ENCODE measurements at places on chromosomes 4 and X. TPM values are rescaled to one million over a fixed set of nuclear protein-coding genes. Genes with fewer than 3 reads are reported as not detected.
A peak's percentile ranks its signal among the peaks of the same experiment; 100 is the strongest.

The VSIG4 gene
- 0.60 TPM for total RNA-seq

The FAM47A gene
- not detected for total RNA-seq

The ADGRG2 gene
- not detected for total RNA-seq

The BRS3 gene
- not detected for total RNA-seq

The PTPN13 gene
- 36.1 TPM for total RNA-seq

The S100P gene
- 3.8 TPM for total RNA-seq

The ATOH1 gene
- total RNA-seq = not detected

DNA sequence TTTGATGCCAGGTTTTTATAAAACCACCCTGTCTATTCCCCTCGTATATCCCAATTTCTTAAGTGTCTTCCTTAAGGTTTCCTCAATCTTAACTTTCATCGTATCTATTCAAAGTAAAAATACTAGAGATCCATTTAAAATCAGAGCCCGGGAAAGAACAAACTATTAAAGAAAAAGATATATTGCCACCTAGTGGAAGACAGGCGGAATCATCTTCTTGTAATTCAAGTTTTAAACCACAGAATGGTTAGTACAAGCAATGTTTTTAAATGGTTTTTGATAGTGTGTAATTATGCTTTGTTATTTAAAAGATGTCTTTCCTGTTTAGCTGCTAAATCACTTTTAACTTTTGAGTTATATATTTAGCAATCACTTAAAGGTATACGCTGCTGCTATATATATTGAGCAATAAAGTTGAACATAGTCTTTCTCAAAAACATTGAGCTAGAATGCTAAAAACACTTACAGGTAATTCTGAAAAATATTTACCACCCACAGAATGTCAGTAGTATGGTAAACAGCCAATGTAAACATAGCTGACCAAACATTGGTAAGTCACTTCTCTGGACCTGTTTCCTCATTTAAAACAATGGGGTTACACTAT lies 18.2 kb downstream of the PRDM8 start:
- H3K4me1 ChIP-seq = peaks cover 2% of the 10 kb centered on the region
- H3K27ac ChIP-seq = no peak overlapping the region
- peaks cover 25% of the 10 kb centered on the region for H3K27me3 ChIP-seq
- no peaks in the 10 kb centered on the region for H3K36me3 ChIP-seq
- no peak for DNase-seq

DNA sequence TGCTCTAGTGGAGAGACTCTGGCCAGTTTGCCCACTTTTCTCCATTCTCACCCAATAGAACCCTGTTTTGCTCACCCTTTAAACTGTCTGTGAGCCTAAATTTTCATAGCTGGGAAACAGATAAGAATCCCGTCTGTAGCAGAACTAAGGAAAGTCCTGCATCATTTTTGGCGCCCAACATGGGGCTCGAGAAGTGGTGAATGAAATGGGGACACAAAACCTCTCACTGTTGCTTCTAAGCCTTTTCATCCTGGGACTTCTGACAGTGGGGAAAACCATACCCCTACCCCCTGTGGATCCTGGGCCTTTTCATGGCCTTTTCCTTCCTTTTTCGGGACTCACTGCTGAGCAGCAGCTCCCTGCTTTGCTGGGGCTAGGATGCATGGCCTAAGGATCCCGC lies 189.9 kb downstream of the INPP4B start:
- H3K4me1 ChIP-seq = no peaks in the 10 kb centered on the region
- no peak overlapping the region for H3K4me3 ChIP-seq
- H3K36me3 ChIP-seq = peaks cover 2% of the 10 kb centered on the region
- no peaks in the 10 kb centered on the region for H3K27me3 ChIP-seq

- H3K36me3 ChIP-seq = no peaks in the 10 kb centered on the region
- no peaks in the 10 kb centered on the region for H3K4me1 ChIP-seq
- H3K27me3 ChIP-seq = peaks cover 7% of the 10 kb centered on the region
- no peak for DNase-seq
- H3K4me3 ChIP-seq = no peak overlapping the region
These were observed 101.5 kb downstream of the MGST2 start for GRCh38 chr4:139767168-139767567.

DNA sequence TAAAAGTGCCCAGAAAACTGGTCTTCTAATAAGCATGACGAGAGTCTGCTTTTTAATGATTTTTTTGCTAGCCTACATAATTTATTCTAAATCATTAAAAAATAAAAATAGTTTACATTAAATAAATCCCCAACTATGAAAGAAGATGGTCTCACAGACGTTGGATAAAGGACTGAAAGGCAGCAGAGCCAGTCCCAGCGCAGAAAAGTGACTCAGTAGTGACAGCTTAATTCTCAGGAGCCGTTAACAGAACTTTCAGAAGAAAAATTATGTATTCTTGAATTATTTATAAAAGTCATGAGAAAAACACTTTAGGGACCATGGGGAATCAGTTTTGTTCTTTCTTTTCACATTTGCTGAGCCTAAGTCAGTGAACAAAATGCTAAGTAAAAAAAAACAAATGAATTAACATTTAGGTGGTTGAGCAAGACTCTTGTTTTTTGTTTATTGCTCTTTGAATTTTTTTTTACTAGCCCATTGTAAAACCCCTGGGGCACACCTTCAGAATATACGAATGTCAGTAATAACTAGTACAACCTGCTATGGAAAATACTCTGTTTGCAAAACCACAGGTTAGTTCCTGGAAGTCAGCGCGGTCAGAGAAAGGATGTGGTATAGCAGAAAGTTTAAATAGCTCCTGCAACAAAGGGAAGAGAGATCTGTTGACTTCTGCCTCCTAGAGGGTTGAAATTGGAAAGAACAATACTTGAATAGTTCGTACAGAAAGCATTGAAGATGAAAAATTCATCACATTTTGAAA lies 50.4 kb upstream of the CCDC160 start:
- H3K36me3 ChIP-seq = no peaks in the 10 kb centered on the region
- peaks cover 5% of the 10 kb centered on the region for H3K4me1 ChIP-seq
- no peak overlapping the region for H3K27ac ChIP-seq
- peak overlapping the region; percentile 64 for H3K4me3 ChIP-seq
- no peak for DNase-seq

- peaks cover 49% of the 10 kb centered on the region for H3K27me3 ChIP-seq
- H3K4me3 ChIP-seq = no peak overlapping the region
- H3K27ac ChIP-seq = peak overlapping the region; percentile 32
- DNase-seq = no peak
These were observed 7.6 kb downstream of the FABP2 start for GRCh38 chr4:119314356-119314755.

DNA sequence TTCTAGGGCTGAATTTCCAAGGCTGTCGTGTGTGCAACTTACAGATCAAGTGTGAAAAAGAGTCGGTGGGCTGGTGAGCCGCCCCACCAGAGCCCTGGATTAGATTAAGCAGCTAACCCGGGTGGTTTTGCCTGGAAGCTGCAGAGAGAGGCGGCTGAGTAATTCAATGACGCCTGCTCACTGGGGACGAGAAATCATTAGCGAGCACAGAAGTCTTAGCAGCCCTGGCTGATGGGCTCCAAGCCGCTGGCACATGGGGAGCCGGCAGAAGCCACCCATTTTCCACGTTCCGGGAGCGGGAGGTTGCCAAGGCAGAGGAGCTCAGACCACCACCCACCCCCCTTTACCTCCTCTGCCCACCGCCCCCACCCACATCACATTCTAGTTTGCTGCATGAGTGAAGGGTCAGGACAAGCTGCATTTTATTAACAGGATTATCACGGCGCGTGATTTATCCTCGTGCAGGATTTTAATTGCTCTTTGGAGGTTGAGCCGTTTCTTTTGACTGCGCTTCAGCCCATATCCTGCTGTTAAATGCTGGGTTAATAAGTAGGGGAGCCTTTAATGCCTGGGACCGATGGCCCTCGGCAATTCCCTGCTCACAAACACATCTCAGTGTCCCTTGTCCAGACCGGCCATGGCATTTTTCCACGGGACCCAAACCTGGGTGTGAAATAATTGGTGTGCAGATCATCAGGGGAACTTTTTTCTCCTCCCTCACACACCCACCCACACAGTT lies 19.1 kb downstream of the BCOR start:
- no peaks in the 10 kb centered on the region for H3K36me3 ChIP-seq
- H3K4me1 ChIP-seq = peaks cover 12% of the 10 kb centered on the region
- no peak overlapping the region for H3K4me3 ChIP-seq
- no peak overlapping the region for H3K27ac ChIP-seq
- DNase-seq = no peak

DNA sequence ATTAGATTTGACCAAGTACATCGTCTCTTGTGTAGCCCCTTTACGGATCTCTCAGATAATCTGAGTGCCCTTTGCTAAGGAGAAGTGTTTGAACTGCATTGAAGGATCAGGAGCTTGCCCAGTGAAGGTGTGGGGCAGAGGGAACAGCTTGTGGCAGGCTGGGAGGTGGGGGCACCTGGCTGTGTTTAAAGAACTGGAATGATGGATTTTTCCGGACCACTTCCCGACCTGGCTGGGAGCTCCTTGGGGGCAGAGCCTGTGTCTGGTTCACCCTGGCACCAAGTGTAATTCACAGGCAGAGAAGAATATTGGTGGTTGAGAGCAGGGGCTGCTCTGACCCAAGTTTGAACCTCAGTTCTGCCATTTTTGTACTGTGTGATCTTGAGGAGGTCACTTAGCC lies 18.5 kb downstream of the TBC1D14 start:
- H3K4me3 ChIP-seq = peak overlapping the region; percentile 84
- H3K4me1 ChIP-seq = peaks cover 60% of the 10 kb centered on the region
- peak overlapping the region; percentile 94 for H3K27ac ChIP-seq
- H3K27me3 ChIP-seq = no peaks in the 10 kb centered on the region
- DNase-seq = no peak

- H3K4me3 ChIP-seq = no peak overlapping the region
- DNase-seq = no peak
- peaks cover 2% of the 10 kb centered on the region for H3K36me3 ChIP-seq
- H3K4me1 ChIP-seq = peaks cover 12% of the 10 kb centered on the region
These were observed 1.9 kb downstream of the GASK1B start for GRCh38 chr4:158170691-158171561.

- no peak overlapping the region for H3K27ac ChIP-seq
- no peak for DNase-seq
- no peaks in the 10 kb centered on the region for H3K4me1 ChIP-seq
- no peaks in the 10 kb centered on the region for H3K36me3 ChIP-seq
These were observed 37.9 kb downstream of the UNC5C start for GRCh38 chr4:95510877-95511276.

DNA sequence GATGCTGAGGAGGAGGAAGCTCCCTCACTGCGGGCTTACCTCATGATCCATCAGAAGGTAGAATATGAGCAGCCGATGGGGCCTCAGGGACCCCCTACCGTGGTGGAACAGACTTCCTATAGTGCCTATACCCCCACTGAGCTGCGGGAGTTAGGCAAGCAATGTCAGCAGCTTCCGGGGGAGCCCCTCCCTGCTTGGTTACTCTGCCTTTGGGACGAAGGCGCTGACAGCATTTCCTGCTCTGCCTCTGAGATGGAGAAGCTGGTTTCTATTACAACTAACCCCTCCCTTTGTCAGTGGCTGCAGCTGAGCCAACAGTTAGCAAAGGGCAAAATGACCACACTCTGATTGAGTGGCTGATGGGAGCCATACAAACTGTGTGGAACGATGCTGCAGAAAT lies 430.7 kb downstream of the IDS start:
- no peak for DNase-seq
- no peaks in the 10 kb centered on the region for H3K27me3 ChIP-seq
- H3K27ac ChIP-seq = no peak overlapping the region
- H3K36me3 ChIP-seq = no peaks in the 10 kb centered on the region
- H3K4me1 ChIP-seq = no peaks in the 10 kb centered on the region
- H3K4me3 ChIP-seq = no peak overlapping the region

DNA sequence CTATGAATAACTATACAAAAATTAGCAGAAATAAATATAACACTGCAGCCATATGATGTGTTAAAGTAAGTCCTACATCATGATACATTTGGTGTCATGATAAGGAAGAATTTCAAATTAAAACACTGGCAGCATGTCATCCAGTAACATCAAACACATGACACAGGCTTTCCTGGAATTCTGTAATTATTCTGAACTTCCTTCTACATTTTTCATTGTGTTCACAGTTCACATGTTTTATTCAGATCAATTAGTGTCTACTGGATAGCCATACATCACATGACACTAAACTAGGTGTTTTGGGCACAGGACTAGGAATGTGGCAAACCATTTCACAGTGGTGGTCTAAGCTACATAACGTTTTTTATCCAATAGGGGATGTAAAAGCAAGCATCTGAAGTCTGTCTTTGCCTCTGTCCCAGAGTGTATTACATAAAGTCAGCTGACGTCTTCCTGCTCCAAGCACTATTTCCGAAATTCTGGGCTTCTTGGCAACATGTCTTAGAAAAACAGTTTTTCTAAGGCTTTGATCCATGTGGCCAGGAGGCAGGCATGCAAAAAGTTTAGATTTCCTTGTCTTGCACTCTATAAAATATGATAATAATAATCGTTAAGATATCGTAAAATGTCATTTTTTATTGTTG lies 707.9 kb downstream of the CENPC start:
- no peaks in the 10 kb centered on the region for H3K36me3 ChIP-seq
- H3K4me3 ChIP-seq = no peak overlapping the region
- no peak for DNase-seq
- H3K27ac ChIP-seq = no peak overlapping the region
- H3K4me1 ChIP-seq = no peaks in the 10 kb centered on the region

GRCh38 chr4:153005899-153006381 lies 69.8 kb downstream of the FHDC1 start:
- H3K4me3 ChIP-seq = no peak overlapping the region
- peaks cover 29% of the 10 kb centered on the region for H3K27me3 ChIP-seq
- no peak overlapping the region for H3K27ac ChIP-seq
- H3K36me3 ChIP-seq = peaks cover 2% of the 10 kb centered on the region

GRCh38 chr4:3877236-3877635 lies 111.1 kb downstream of the ADRA2C start:
- no peak overlapping the region for H3K27ac ChIP-seq
- no peak for DNase-seq
- H3K4me3 ChIP-seq = no peak overlapping the region

- no peaks in the 10 kb centered on the region for H3K27me3 ChIP-seq
- H3K4me1 ChIP-seq = peaks cover 7% of the 10 kb centered on the region
- no peaks in the 10 kb centered on the region for H3K36me3 ChIP-seq
These were observed 53.7 kb upstream of the IRF2 start for GRCh38 chr4:184528051-184528450.

GRCh38 chr4:168651864-168652263 lies 155.0 kb downstream of the PALLD start:
- no peak overlapping the region for H3K4me3 ChIP-seq
- H3K36me3 ChIP-seq = no peaks in the 10 kb centered on the region
- no peak overlapping the region for H3K27ac ChIP-seq
- H3K27me3 ChIP-seq = peaks cover 46% of the 10 kb centered on the region
- DNase-seq = no peak
- H3K4me1 ChIP-seq = no peaks in the 10 kb centered on the region

DNA sequence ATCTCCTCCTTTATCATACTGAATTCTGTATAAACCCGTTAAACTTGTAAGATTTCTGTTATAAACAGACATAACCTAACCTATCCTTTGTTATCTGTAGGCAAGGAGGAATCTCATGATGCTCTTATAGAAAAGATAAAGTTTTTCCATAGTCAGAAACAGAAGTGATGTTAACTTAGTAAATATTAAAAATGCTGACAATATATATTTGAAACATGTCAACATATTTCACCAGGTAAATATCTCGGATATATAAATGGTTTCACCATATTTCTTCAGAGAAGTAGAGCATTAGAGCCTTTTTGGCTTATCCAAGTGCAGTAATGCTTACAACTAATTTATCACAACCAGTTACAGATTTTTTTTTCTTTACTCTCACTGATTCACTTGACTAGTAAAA lies 625.9 kb downstream of the PDHA2 start:
- no peaks in the 10 kb centered on the region for H3K36me3 ChIP-seq
- no peaks in the 10 kb centered on the region for H3K4me1 ChIP-seq
- no peak overlapping the region for H3K4me3 ChIP-seq
- no peak overlapping the region for H3K27ac ChIP-seq

Data from T-helper 17 cell (primary cell).